ENCODE measurements at places on chromosomes 4 and X.

- no peak for DNase-seq
Observed at GRCh38 chr4:30073011-30073710, 647.0 kb upstream of the PCDH7 start.

DNA sequence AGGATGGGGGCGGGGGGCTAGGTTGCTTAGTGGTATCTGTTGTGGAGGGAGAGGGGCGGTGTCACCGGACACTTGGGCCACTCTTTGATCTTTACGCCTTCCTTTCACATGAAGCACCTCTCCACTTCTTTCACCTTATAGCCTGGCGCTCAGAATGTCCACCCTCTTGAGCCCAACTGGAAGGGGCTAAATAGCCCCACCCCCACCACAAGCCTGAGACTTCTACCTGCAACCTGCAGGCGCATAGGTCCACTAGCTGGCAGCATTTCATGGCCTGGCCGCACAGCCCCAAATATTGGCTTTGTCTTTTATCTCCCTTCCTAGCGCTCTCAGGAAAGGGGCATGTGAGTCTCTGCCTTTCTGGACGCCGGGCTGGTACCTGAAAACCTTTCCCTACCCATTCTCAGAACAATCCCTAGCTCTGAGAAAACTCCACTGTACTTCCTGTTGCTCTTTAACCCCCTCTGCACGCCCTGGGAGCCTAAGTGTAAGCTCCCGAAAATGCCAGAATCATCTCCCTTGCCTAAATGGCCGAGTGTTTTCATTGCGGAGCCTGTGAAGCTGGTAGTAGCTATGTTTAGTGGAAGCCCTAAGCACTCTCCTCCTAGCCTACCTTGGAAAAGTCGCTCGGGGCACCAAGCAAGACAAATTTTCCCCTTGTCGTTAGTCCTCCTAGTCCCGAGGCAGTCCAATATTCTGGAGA, 1.2 kb upstream of the TRPC5 start:
- DNase-seq, result no peak

DNA sequence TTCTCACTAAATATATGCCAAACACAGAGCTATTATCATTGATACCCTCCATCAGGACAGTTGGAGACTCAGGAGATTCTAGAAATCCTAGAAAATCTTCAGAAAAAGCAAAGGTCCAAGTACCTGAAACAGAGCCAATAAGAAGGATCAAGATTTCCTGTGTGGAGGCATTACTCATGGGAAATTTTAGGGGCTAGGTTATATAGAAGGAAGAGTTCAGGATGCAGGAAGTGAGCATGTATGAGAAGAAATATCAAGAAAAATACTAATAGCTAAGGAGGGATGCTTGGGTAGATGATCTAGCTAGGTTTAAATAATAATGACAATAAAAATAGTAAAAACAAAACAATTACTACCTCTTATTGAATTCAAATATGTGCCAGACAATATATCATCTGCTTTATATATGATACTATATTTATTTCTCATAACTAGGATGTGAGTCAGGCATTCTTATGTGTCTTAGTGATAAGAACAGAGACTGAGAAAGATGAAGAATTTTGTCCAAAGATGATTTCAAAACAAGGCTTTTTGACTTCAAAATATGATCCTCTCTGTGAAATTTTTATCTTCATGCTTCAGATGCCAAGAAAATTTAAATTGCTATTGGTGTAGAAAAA, 66.4 kb upstream of the HHIP start:
- no peak for DNase-seq

- no peak for DNase-seq
Observed at GRCh38 chrX:21412883-21413282, 38.7 kb downstream of the CNKSR2 start.

DNA sequence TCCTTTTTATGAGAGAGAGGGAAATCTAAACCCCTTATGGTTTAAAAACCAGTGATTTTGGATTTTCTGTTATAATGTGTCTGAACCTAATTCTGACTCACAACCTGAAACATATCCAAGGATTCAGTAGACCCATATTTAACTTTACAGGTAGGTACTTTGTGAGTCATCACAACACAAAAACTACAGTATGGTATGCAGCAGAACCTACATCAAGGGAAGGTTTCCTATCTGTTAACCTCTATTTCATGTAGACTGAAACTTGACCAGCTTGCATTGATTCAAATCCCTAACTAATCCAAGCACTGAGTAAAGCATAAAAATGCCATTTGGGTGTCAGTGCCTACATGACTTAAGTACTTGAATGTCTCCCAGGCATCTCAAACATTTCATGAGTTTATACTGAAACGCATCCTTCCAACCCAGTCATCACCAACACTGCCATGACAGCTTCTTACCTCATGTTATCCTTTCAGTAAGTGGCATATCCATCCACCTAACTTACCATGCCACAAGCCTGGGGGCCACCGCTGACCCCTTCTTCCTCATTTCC, 4.3 kb upstream of the ARHGAP10 start:
- DNase-seq, result no peak

GRCh38 chr4:150149381-150149780, 71.1 kb downstream of the DCLK2 start:
- DNase-seq, result no peak

DNA sequence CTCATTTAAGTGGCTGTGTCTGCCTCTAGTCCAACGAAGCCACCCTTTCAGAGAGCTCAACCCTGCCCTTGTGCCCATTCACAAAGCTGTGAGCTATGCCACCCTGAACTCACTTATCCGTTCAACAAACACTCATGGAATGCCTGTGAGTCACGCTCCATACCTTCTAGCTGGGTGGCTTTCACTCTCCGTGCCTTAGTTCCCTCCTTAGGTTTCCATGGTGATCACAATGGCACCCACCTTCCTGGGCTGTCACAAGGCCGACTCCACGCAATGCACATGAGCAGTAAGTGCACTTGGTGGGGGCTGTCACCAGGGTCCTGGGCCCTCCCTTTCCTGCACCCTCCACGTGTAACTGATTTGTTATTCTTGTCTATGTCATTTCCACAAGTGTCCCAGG, 37.2 kb upstream of the PPP2R2C start:
- no peak for DNase-seq

- DNase-seq, result no peak
Observed at GRCh38 chr4:94354474-94354896, 11.8 kb upstream of the HPGDS start.

DNA sequence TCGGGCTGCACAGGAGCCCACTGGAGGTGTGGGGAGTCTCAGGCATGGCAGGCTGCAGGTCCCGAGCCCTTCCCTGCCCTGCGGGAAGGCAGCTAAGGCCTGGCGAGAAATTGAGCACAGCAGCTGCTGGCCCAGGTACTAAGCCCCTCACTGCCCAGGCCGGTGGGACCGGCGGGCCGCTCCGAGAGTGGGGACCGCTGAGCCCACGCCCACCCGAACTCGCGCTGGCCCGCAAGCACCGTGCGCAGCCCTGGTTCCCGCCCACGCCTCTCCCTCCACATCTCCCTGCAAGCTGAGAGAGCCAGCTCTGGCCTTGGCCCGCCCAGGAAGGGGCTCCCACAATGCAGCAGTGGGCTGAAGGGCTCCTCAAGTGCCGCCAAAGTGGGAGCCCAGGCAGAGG, 82.0 kb upstream of the NEIL3 start:
- DNase-seq, result no peak

DNA sequence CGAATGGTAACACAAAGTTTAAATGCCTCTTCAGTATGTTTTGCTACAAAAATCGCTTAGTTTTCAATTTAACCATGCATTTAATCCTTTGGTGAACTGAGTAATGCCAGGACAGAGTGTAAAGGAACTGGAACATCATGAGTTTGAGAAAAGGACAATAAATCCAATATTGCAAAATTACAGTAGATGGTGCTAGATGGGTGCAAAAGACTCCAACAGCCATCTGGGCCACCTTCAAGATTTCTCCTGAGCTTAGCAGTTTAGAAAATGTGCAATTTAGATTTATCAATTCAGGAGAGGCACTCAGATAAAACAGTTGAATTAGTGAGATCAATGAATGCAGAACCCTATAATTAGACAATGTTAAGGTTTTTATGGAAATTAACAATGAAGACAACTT, 33.2 kb upstream of the MID1IP1 start:
- no peak for DNase-seq

DNA sequence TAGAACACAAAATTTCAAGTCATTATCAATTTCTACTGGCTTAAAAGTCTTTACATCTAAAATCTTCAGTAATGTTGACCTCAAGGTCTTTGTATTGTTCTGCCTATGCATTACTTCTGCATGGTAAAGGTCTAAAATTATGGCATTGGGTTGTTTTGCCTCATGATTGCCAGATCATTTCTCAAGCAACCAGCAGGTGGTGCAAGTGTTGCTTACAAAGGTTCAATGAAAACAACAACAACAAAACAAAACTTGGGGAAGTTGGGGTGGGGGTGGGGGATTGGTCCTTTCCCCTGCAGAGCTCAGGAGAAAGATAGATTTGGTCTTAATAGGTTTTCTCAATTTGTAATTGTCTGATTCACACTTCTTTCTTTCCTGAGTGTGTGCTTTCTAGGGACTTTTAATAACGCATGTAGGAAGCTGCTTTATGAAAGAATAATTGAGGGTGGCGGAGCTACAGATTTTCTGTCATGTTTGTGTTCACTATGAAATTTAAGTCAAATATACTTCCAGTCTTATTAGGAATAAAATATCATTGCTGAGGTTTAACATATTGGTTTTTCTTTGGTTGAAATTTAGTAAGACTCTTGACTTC, 145.1 kb downstream of the COL4A5 start:
- DNase-seq, result no peak

DNA sequence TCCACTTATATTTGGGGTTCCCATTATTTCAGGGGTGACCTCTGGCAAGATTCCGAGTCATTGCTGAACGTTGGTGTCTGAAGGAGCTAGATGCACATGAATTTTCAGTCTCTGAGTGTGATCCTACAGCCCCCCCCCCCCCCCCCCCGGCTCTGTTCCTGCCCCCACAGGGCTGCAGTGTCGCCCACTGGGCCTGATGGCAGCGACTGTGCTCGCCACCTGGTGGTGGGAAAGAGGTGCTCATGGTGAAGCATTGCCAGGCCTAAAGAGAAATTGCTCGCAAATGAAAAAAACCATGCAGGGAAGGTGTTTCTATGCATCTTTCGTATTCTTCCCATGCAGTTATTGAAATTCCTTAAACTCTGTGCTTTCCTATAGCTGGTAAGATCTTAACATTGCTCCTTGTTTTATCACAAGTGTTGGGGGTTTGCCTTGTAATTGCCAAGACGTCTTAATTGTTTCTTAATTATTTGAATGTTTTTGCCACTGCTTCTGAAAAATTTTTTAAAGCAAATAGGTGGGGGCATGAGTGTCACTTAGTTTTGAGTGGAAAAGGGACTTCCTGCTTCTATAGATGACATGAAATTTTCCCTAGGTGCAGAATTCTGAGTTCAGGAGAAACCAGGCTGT, 63.2 kb downstream of the CLDN22 start:
- peak; percentile 62 for DNase-seq

DNA sequence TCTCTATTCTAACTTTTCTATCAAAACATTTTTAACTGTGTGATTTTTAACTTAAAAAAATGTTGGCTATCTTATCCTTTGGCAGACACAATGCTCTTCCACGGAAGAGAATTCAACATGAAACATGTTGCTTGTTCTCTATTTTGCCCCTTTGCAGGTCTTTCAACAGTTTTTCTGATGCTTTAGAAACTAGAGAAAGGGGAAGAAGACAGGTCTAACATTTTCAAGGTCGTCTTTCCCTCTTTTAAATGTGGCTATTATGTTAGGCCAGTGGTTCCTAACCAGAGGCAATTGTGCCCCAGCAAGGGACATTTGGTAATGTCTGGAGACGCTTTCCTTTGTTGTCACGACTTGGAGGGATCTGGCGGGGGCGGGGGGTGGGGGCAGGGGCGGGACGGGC, 95.0 kb downstream of the SH3KBP1 start:
- no peak for DNase-seq

GRCh38 chrX:46703980-46704379, 54.9 kb downstream of the SLC9A7 start:
- no peak for DNase-seq

DNA sequence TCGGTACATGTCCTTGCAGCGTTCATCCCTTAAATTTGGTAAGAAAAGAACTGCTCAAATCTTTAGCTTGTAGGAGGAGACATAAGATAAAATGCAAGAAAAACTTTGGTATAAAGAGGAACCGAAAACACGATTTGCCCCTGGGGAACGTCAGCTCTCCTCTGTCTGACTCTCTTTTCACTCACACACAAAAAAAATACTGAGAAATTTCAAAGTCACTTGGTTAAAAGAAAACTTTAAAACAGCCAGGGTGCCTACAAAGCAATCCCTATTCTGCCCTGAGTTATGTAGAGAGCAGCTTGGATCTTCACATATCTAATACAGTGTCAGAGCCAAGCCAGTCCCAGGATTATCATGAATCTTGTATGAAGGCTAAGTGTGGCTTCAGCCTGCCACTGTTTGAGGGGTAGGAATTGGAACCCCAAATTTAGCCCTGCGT, 248.5 kb upstream of the CXXC4 start:
- no peak for DNase-seq

DNA sequence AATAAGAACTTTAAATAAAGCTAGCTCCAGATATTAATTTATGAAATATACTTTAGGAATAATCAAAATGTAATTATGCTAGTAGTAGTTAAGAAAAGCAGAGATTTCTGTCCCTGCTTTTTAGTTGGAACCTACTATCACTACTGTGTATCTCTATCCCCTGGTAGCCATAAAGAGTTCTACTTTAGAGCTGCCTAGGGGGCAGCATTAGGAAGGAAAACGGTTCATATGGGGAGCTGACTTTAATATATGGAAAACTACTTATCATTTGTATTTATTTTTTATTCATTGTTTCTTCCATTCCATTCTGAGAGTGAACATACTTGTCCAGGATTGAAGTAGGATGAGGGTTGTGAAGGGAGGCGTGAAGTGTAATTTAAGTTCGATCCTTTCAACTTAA, 40.9 kb downstream of the CPEB2 start:
- DNase-seq, result no peak

- DNase-seq, result no peak
Observed at GRCh38 chr4:3313139-3313538, 20.3 kb downstream of the RGS12 start.

- DNase-seq, result no peak
Observed at GRCh38 chrX:19003756-19004155, 19.8 kb upstream of the PHKA2 start.

DNA sequence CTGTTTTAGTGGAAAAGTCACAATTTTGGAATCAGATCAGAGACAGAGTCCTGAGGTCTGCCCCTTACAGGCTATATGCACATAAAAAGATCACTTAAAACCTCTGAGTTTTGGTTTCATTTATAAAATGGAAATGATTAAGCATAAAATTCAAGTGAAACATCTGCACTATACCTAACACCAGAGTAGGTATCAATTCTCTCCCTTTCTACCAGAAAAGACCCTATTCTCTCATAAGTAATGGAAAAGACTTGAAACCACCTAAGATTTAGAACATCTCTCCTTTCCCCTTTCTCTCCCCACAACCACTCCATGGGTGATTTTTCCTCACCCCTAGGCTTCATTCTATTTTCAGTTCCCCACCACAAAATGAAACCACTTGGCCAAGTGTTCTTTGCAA, 907 bp downstream of the LHFPL1 start:
- DNase-seq, result no peak

DNA sequence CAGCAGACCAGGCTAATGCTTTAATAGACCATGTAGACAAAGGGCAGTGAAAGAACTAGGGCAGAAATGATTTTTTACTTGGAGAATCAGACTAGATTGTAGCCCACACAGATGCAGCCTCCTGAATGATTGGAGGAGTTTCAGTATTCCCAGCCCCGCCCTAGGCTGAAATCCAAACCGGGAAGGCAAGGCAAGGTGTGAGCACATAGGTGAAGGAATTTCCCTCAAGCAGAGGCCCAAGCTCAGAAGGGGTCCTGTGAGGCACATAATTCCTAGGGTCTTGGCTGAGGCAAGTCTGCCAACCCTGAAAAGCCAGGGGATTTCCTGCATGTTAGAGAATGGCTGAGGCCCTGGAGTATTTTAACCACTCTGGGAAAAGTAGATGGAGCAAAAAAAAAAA, 56.4 kb upstream of the PAK3 start:
- no peak for DNase-seq
